ENCODE measurements at places on chromosomes 5 and 9.

DNA sequence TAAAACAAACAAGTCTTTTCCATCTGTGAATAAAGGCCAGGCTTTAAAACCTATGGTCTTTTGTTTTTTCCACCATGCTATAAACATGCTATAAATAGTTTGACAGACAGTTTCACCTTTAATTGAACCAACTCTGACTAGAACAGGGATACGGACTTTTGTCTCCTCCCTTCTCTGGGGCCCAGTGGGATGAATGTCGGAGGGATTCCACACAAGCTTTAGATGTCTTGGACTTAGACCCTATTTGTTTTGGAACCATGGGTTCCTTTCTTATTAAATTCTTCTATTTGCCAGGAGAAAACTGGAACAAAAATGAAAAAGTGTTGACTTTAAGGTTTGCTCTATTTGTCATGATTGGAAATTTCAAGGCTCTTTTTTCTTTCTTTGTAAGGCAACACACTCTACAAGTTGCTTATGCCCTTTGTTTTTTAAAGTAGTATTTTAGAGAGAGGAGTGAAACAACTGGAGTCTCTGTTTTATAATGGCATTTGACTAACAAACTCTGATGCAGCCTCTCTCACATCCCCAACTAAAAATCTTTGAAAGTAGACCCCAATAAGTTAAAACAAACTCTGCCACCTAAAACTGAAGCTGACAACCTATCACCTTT, 145.3 kb downstream of the MLLT3 start:
- DNase-seq, result peak; percentile 46

DNA sequence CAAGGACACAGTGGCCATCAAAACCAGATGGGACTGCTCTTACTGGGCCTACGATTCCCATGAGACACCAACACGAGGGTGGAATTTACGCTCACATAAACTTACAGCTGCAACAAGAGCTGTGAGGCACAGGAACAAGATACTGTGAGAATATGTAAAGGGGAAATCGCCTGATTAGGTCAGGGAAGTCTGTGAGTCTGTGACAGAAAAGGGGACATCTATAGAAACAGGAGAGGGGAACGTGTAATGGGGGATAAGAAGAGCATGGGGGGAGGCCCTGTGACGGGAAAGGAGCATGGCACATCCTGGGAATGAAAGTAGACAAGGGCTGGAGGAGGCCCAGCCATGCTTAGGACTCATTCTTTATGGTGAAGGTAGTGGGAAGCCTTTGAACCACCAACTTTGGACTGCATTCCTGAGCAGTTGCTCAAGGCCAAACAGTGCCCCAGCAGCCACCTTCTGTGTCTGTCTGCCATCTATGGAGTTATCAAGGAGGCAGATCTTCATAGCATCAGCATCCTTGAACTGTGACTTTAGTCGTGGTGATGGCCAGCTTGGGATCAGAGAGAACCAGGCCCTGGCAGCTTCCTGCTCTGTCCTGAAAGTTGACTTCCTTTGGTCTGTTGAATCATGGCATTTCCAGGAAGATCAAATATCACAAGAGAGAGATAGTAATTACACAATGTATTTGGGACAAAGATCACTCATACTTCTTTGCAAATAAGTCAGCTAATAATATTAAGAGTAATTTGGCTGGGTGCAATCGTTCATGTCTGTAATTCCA, 87.9 kb upstream of the FAM169A start:
- DNase-seq, result no peak

DNA sequence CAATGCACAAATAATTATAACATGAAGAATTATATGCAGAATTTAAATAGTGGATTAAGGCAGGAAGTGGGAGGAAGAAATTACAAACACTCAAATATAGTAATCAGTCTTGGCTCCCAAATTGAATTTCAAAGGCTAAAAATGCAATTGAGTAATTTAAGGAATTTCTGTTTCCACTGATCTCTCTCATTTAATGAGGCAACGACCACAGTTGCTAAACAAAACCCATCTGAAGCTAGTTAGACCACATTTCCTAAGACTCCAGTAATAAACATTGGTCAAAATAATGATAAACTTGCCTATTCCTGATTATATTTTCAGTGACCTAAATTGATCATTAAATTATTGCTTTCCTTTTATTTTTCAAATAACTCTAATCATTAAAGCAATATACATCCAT, 174.3 kb upstream of the GRIN3A start:
- DNase-seq, result peak; percentile 6

GRCh38 chr5:100590867-100591266, 55.7 kb downstream of the FAM174A start:
- no peak for DNase-seq

- peak; percentile 58 for DNase-seq
Observed at GRCh38 chr9:78539904-78540303, 243.0 kb downstream of the PSAT1 start.

GRCh38 chr9:117644133-117644931, 59.9 kb upstream of the TLR4 start:
- no peak for DNase-seq

DNA sequence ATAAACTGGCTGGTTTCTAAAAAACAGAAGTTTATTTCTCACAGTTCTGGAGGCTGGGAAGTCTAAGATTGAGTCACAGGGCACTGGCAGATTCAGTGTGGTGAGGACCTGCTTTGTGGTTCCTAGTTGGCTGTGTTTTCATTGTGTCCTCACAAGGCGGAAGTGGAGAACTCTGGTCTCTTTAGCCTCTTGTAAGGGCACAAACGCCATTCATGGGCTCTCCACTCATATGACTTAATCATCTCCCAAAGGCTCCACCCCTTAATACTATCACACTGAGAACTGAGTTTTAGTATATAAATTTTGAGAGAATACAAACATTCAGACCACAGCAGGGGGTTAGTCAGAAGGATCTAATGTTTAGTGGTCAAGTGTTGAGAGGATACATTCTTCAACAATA, 208.2 kb downstream of the SEC61B start:
- no peak for DNase-seq

DNA sequence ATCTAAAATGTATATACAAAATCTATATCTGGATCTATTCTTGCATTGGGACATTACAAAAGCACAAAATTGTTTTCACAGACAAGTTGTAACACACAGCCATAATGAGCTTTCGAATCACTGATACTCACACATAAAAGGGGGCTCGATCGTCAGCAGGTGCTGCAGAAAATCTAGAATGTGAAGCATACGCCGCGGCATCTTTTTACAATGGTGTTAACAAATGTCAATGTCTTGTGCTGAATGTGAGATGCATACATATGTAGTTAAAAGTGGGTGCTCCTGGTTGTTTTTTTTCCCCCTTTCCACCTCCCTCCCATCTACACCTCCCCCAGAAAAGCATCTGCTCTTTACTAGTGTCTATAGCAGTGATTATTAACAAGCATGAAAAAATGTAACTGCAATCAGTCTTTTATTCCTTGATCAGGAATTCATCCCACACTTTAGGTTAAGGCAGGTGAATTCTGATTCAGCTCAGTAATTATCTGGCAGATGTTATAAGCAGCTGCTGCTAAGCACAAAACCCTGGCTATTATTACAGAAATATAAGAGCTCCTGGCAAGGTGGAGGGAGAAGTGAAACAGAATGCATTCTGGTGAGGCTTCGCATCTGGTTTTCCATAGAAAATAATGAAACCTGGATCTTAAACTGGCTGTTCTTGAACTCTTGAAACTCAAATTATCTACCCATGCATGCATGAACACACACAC, 114.1 kb downstream of the MPDZ start:
- DNase-seq, result no peak

- no peak for DNase-seq
Observed at GRCh38 chr9:128420651-128421481, at the start of gene CERCAM. Gene CERCAM, plus strand, starts transcription at chr9:128420857. Its CDS starts 21 bp downstream, at chr9:128420878.

DNA sequence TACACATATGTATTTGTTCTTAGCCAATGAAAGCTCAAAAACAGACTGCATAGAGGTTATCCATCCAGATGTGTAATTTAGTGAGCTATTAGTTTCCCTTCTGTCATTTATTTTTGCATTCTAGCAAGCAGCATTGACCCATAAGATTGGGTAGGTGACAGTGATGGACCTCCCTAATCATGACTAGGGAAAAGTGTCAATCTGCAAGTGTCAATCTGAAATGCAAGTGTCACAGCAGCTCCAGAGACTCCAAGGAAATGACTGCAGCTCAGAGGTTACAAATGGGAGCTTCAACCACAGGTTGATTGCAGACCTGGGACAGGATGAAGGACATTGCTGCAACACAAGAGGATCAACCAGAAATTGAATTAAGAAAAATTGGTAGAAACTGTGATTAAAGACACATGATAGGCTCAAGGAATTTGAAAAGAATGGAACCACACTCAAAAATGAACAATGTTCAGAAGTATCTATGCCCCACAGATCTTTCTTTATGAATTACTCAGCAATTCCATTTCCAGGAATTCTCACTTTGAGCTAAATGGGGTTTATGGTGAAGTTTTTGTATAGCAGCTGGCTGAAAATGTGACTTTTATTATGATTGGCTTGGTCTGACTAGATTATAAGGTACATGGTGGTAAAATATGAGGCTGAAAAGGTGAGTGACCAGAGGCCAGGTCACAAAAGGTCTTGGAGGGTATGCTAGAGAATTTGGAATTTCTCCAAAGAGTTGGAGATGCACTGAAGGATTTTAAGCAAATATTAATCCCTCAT, 59.6 kb upstream of the HTR4 start:
- no peak for DNase-seq

GRCh38 chr5:92640340-92640739, 940.7 kb downstream of the NR2F1-AS1 start:
- no peak for DNase-seq

DNA sequence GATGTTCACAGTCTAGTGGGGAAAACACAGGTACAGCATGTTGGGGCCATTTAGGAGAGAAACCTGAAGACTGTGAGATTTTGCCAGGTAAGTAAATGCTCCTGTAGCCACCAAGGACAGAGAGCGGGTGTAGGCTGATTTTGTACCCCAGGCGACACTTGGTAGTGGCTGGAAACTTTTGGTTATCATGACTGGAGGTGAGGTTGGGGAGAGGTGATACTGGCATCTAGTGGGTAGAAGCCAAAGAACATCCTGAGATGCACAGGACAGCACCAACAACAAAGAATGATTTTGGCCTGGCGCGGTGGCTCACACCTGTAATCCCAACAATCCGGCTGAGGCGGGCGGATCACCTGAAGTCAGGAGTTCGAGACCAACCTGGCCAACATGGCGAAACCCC, 38.8 kb upstream of the PWWP2A start:
- DNase-seq, result no peak

GRCh38 chr5:157076558-157076957, 17.6 kb upstream of the HAVCR1 start:
- DNase-seq, result no peak

DNA sequence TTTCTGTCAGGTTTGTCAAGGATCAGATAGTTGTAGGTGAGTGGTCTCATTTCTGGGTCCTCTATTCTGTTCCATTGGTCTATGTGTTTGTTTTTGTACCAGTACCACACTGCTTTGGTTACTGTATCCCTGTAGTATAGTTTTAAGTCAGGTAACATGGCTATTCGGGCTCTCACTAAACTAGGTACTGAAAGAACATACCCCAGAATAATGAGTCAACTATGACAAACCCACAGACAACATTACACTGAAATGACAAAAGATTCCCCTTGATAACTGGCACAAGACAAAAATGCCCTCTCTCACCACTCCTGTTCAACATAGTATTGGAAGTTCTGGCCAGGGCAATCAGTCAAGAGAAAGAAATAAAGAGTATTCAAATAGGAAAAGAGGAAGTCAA, 535.3 kb upstream of the CYLC2 start:
- DNase-seq, result no peak

GRCh38 chr9:97041898-97042297, 3.0 kb upstream of the CTSV start:
- DNase-seq, result no peak

GRCh38 chr5:141814064-141814964, 63.9 kb downstream of the PCDH1 start:
- DNase-seq, result no peak

DNA sequence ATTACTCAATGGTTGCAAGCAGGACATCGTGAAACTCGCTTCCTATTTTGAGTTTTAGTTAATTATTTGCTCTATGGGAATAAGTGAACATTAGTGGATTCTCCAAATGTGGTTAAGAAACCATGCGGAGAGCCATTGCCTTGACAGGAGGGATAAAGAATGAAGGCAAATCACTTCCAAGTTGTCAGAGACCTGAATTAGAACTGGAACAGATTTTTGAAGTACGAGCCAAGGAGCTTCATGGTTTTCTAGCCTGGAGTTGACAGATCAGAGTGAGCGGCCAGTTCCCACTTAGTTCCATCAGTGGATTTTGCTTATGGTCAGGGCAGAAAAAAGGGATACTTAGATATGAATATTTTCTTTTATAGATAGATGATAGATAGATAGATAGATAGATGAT, 171.4 kb upstream of the CDH10 start:
- DNase-seq, result no peak

- DNase-seq, result no peak
Observed at GRCh38 chr5:143154510-143155370, 248.7 kb downstream of the NR3C1 start.

DNA sequence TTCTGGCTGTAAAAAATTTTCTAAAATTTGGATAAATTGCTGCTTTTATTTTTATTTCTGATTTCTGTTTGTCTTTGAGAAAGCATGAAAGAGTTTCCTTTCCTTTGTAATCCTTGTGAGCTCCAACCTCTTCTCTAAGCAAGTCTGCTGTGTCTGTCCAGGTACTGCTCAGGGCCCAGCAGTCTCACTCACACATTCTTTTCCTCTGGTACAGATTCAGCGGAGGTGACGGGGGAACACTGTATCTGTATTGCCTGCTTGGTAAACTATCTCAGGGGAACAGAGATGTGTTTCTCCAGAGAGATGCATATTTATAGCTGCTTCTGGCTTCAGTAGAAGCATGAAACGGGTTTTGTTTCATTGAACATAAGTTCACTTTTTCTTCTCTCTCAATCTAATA, 60.5 kb downstream of the NUP214 start:
- DNase-seq, result no peak

GRCh38 chr5:73387601-73388305, 60.8 kb downstream of the FOXD1 start:
- no peak for DNase-seq

- DNase-seq, result no peak
Observed at GRCh38 chr9:109447329-109448076, 50.6 kb downstream of the PTPN3 start.

DNA sequence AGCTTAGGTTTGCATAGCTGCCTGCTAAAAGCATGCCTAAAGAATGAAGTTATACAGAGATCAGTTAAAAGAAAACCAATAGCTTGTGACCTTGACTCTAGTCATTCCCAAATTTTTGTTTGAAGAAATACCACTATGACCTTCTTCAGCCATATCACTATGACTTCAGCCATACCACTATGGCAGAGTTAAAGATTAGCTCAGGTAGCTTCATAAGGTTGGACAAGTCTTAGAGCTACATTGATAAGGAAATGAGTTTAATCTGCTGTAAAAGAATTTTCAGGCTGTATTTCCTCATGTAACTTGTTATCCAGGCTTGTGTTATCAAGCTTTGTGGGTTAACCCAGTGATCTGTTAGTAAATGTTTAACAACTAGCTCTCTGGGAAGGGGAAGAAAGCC, 30.7 kb downstream of the C6 start:
- DNase-seq, result no peak

- DNase-seq, result no peak
Observed at GRCh38 chr5:5784101-5784500, 361.6 kb downstream of the ICE1 start.

- no peak for DNase-seq
Observed at GRCh38 chr5:35804201-35804653, 52.5 kb upstream of the IL7R start.

GRCh38 chr5:123035360-123035917, 1.1 kb downstream of the PPIC start:
- no peak for DNase-seq
